M059J (cell line): ENCODE measurements at places on chromosomes 2 and 18. TPM values are rescaled to one million over a fixed set of nuclear protein-coding genes. Genes with fewer than 3 reads are reported as not detected.

The SEPTIN10 gene
- total RNA-seq = 47.0 and 74.5 TPM in 2 replicates

The CNDP1 gene
- total RNA-seq = not detected in 2 replicates

The TGFA gene
- total RNA-seq = 8.1 and 9.3 TPM in 2 replicates

The REG3G gene
- not detected in 2 replicates for total RNA-seq

DNA sequence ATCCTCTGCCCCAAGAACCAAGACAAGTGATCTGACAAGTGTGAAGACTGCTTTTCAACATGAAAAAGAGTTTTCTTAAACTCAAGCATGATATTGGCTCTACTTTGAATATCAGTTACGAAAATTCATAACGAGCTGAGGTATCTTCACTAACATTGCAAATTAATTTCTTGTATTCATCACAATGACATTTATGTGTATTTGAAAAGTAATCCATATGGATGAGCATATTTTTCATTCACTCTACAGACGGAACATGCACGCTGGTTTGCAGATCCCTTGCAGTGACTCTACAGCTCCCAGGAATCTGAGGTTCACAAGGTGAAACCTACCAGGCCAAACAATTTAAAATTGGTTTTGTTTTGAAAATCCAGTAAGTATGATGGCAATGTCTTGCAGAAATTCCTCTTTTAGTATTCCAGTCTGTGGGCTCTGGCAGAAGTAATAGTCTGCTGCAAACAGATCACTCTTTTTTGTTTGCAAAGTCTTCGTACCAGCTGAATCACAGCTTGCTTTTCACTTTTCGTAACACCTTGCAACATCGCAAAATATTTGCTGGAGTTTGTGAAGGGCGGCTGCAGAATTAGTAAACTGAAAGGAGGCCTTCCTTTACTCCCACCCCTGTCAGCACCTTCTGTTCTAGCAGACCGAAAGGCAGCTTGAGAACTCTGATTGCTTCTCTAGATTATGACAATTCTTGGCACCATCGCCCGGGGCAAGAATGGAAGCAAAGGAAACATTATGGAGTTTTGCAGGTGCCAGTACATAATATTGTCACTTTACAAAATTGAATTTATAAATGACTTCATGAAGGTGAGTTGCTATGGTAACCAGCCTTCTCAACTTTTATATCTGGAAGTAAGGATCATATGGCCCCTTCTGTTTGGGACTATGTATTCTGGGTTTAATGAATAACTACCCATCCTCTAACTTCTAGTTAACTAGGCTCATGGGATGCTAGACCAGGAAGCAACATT lies 168.7 kb downstream of the TMEM247 start:
- no peak for DNase-seq

DNA sequence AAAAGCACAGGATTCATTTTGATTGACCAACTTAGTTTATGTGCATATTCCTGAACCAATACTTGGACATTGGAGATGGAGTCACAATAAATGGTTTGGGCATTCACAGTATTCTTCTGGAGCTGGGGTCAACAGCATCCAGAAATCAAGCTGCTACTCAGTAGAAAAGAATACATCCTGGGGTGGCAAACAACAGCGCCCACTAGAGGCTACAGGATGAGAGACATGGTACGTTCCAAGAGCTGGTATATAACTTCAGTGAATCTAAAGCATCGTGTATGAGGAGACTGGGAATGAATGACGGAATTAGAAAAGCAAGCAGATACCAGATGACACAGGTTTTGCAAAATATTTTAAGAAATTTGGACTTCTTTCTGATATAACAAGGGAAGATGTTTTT lies 142.9 kb upstream of the FIGN start:
- peak; percentile 28 for DNase-seq

- DNase-seq = no peak
Measured at GRCh38 chr18:26040051-26040656, 50.3 kb downstream of the SS18 start.

DNA sequence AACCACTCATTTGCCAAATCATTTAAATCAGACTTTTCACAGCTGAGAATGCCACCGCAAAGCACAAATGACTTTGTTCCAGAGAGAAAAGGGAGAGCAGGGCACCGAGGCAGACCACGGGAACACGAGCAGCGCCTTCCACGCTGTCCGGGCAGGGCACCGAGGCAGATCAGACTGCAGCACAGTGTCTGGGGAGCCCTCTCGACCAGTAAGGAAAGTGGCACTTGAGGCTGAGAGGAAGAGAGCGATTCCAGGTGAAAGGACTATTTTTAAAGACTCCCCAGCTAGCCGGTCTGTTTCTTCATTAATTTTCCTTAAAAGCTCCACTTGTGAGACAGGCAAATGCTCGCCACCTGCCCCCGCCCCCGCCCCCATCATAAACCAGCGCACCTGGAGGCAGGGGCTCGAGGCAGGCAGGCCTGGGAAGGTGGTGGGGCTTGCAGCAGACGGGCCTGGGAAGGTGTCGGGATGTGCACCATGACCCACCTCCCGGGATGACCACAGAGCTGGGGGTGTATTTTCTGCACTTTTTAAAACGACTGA lies 80.9 kb upstream of the CTDP1 start:
- no peak for DNase-seq

DNA sequence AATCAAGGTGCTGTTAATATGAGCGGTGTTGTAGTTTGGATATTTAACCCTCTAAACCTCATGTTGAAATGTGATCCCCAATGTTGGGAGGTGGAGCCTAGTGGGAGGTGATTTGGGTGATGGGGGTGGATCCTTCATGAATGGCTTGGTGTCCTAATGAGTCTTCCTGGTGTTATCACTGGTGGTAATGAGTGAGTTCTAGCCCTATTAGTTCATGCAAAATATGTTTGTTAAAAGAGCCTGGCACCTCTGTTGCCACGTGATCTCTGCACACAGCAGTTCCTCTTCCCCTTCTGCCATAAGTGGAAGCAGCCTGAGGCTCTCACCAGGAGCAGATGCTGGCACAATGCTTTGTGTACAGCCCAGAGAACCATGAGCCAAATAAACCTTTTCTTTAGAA lies 158.4 kb downstream of the FMNL2 start:
- DNase-seq = no peak
